ENCODE measurements at places on chromosomes 12 and 14.

DNA sequence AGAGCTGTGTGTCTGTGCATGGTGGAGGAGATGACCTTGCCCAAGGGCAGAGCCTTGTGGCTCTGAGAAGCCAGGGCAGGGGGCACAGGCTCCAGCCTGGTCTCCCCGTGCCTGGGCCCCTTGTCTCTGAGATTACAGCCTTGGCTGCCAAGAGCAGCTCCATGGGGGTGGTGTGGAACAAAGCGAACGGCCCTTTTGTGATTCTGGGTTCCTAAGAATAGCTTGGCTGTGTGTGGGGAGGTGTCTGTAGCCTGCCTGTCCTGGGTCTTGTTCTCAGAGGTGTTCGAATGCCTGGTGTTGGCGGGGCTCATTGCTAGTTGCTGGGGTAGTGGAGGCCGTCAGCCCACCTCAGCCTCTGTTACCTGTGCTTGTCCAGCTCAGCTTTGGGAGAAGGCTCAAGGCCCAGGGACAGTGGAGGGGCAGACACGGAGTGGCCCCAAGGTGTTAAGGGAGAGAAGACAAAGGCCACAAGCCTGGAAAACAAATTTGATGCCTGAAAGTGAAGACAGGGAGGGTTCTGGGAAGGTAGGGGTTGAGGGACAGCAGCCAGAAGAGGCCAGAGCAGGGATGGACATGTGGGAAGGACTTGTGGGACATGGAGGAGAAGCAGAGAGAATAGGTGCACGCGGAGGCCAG is 7.4 kb upstream of the MYH7 start:
- DNase-seq: no peak

DNA sequence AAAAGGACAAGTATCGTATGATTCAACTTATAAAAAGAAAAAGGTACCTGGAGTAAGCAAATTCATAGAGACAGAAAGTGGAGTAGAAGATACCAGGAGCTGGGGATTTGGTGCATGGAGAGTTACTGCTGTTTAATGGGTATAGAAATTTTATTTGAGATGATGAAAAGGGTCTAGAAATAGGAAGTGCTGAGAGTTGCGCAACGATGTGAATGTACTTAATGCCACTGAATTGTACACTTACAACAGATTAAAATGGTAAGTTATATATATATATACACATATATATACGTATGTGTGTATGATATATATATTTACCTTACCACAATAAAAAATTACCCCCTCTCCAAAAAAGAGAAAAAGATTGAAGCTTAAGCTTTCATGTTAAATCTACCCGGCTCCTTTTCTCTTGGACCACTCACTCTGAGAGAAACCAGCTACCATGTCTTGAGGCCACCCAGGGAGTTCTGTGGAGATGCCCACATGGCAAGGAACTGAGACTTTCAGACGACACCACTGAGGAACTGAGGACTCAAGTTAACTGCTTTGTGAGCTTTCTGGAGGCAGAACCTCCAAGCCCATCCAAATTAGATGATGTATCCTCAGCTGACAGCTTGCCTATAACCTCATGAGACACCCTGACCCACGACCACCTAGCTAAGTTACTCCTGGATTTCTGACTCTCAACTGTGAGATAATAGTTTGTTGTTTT is 130.0 kb upstream of the BTG1 start:
- no peak for DNase-seq

DNA sequence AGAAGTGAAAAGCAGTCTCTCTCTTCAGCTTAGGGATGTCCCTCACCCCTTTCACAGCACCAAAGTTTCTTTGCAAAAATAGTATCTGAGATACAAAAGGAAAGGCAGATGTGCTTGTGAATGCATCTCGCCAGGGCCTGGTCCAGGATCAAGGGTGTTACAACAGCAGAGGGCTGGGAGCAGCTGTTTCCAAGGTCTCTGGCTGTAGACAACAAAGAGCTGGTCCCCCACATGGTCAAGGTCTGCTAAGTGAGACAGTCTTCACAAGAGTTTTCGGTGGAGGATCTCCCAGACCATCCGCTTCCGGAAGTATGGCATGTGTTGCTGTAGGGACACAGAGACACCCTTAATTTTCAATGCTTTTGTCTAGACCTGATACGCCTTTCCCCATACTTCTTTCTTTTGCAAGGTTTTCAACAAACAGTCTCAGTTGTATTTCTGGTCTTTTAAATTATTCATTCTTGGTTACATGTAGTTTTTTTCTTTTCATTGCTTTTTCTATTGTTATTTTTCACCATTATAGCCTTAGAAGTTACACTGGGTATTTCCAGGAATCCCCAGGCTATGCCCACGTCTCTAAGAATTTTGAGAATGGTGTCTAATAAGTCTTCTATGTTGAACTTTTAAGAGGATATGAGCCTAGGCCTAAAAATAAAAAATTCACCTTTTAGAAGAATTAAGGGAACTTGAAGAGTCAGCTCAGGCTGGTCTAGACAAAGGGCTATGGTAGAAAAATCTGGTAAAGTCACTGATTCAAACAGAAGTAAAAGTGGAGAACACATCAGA is 41.0 kb upstream of the COL2A1 start:
- DNase-seq: no peak

DNA sequence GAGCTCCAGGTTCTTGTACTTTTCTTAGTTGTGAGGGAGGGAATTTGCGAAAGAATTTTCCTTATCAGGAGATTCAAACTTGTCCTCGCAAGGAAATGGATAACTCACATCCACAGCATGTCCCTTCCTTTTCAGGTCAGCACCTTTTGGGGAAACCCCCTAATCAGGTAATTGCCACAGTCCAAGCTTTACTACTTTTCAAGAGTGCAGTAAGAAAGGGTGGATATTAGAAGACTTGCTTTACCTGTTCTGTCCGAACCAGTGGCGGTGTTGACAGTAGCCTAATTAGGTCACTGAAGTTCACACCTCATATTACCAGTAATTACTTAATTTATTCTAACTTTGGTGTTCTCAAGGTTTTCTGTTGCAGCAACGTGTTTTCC is 6.7 kb upstream of the C12orf50 start:
- DNase-seq: no peak

GRCh38 chr12:117869551-117869950 is 99.2 kb downstream of the KSR2 start:
- no peak for DNase-seq
